Thoracic aorta (tissue), 2 donors: ENCODE measurements at places on chromosomes 7 and 10. TPM values are rescaled to one million over a fixed set of nuclear protein-coding genes. Genes with fewer than 3 reads are reported as not detected.

DNA sequence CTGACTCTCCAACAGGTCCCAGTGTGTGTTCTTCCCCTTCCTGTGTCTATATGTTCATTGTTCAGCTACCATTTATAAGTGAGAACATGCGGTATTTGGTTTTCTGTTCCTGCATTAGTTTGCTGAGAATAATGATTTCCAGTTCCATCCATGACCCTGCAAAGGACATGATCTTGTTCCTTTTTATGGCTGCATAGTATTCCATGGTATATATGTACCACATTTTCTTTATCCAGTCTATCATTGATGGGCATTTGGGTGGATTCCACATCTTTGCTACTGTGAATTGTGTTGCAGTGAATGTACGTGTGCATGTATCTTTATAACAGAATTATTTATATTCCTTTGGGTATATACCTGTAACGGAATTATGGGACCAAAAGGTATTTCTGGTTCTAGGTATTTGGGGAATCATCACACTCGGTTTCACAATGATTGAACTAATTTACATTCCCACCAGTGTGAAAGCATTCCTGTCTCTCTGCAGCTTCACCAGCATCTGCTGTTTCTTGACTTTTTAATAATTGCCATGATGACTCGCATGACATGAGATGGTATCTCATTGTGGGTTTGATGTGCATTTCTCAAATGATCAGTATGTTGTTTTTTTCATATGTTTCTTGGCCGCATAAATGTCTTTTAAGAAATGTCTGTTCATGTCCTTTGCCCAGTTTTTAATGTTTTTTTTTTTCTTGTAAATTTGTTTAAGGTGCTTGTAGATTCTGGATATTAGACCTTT, 60.2 kb downstream of the LSMEM1 start:
- no peak for DNase-seq

DNA sequence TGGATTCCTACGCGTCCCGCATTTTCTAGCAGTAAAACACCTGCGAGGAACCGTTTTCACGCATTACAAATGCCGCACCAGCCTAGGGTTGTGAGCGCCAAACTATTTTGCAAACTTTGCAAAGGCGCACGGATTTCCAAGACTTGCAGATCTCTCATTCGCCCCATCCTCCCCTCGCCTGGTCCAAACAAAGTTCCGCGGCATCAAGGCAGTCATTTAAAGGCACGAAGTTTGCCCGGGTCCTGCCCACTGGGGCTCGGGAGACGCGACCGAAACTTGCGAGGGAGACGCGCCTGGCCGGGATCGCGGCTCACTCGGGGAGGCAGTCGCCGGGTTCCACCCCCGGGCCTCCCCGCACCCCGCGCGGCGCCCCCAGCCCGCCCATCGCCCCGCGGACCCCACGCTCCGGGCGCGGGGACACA, 613 bp downstream of the USP6NL start:
- no peak for DNase-seq

DNA sequence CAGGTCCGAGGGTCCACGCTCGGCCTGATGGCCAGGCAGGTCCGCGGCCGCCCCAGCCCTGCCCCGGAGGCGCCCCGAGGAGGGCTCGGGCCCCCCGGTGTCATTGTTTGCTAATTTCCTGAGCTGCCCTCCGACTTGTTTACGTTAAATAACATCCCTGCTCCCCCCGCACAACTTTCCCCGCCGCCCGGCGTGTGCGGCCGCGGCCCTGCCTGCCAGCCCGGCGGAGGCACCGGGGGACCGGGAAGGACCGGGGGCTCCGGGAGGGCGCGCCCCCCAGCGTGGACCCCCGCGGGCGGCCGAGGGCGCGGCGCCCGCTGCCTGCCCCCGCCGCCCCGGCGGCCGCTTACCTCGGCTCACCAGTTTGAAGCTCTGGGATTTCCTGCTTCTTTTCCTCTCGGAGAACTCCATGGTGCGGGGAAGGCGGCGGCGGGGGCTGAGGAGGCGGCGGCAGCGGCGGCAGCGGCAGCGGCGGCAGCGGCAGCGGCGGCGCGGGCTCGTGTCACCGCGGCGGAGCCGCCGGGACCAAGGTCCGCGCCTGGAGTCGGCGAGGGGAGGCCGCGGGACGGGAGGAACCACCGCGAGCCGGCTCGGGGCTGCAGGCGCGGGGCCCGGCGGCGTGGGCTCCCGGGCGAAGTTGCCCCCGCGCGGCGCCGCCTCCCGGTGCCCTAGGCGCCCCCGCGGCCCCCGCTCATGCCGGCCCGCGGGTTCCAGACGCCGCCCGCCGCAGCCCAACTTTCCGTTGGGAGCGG, 515 bp downstream of the BEND7 start:
- DNase-seq: no peak

- DNase-seq: no peak
Observed at GRCh38 chr10:80414142-80414895, 6.0 kb downstream of the PRXL2A start.

DNA sequence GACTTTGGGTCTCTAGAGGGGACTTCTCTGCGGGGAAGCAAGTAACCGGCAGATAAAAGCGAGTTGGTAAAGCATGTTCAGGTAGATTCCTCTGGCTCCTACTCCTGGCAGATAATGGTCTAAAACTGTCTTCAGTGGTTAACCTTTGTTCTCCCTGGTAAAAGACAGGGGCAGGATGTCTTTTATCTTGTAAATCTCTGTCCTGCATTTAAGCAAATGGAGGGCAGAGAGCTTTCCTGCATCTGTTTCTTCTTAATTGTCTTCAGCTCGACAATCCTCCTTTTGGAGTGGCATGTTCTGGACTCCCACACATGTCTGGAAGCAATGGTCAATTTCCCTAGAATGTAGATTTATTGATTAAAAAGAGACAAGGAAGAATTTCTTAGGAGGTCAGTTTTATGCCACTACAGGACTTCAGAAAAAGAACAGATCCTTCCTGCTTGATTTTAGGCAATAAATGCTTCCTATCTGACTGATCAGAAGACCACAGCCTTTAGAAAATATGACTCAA, 16.6 kb downstream of the C7orf33 start:
- DNase-seq: no peak

DNA sequence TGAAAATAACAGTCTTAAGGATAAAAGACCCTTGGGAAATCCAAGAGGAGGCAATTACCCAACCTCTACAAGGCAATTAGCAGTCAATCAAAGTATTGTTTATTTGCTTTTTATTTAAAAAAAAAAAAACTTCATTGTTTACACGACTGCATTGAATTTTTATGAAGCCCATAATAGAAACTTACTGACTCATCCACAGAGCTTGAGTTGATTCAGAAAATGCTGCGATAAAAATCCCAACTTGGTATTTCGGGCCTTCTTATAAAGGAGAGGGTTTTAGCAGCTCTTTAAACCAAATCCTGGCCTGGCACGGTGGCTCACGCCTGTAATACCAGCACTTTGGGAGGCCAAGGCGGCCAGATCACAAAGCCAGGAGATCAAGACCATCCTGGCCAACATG, 69.2 kb upstream of the PALS2 start:
- no peak for DNase-seq

DNA sequence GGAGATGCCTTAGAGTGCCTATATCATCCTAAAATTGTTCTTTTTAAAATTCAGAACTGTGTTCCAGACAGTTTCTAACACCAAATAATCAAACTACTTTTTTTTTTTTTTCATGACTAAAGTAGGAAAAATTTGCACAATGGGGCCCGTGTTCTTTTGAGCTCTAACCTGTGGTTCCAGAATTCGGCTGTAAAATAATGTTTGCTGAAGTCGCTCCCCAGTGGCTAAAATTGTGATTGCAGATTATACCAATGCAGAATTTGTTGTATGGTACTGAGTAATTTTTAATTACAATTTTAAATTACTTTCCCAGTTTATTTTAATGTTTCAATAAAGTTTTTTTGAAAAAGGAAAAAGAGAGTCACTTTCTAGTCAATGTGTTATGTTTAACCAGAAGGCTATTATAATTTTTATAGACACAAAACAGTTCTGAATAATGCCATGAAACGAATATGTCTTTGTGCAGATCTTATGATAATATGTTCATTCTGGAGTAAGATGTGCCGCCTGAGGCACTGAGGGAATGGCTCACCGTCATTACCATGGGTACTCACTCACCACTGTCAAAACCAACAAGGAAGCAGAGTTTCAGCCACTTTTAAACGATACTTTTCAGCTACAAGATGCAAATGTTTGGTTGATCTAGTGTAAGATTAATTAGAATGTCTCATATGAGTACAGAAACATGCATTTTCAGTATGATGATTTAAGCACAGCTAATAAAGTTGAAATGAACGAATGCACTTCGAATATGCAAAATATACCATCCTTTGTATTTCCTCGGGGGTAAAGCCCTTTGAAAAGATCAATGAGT, 173.6 kb downstream of the PRKCQ start:
- DNase-seq: no peak

DNA sequence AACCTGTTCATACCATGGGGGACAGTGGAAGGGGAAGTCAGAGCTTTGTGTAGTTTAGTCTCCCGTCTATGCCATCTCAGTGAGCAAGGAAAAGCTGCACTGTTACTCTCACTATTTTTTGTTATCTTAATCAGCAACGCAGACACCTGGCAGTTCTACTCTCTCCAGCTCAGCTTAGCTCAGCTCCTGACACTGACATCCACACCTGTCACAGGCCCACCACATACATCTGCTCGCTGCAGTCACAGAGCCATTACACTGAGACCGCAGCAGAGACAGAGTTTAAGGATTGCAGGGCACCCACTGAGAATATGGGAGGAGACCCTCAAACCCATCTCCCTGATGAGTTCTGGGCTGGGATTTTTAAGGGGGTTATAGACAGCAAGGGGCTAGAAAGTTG, 257.3 kb upstream of the AKR1E2 start:
- no peak for DNase-seq

- no peak for DNase-seq
Observed at GRCh38 chr7:140889645-140890044, 35.1 kb downstream of the BRAF start.

GRCh38 chr7:130655286-130655685, 13.3 kb downstream of the COPG2 start:
- DNase-seq: no peak

Gene SFTPA1
- total RNA-seq: not detected
